Stimulated activated CD8-positive, alpha-beta memory T cell treated with anti-CD3 and anti-CD28 coated beads, Interleukin-4, amount 100 ng/mL, for 24 hours (primary cell): ENCODE measurements at places on chromosomes 7 and 10.

DNA sequence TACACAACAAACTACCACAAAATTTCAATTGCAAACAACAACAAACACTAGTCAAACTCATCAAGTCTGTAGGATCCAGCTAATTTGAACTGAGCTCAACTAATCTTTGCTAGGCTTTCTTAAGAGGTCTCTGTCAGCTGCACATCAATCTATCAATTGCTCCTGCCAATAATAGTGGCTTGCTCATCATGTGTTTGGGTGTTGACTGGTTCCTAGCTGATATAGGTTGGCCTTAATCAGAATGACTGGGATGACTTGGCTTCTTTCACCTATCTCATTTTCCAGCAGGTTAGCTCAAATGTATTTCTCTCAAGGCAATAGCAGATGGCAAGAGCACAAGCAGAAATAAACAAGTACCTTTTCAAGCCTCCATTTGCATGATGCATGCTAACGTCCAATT is 370.3 kb upstream of the NFE2L3 start:
- no peak for DNase-seq

- no peak for DNase-seq
Measured at GRCh38 chr7:145735061-145735460, 381.5 kb upstream of the CNTNAP2 start.

GRCh38 chr10:72784551-72785351 is 92.8 kb downstream of the MCU start:
- no peak for DNase-seq

GRCh38 chr10:76287856-76288255 is 856.4 kb downstream of the LRMDA start:
- DNase-seq: no peak

GRCh38 chr7:29237489-29237888 is 42.9 kb downstream of the CHN2 start:
- no peak for DNase-seq

- no peak for DNase-seq
Measured at GRCh38 chr10:75034714-75035258, 76.7 kb upstream of the SAMD8 start.

DNA sequence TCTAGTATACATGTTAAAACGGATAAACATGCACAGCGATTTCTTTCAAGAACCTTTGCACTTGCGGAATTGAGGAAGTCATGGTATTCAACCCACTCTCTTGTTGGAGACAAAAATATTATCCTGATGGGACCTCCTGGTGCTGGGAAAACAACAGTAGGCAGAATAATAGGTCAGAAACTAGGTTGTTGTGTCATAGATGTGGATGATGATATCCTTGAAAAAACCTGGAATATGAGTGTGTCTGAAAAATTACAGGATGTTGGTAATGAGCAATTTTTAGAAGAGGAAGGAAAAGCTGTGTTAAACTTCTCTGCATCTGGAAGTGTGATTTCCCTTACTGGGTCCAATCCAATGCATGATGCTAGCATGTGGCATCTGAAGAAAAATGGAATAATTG is 6.9 kb downstream of the THNSL1 start:
- no peak for DNase-seq

DNA sequence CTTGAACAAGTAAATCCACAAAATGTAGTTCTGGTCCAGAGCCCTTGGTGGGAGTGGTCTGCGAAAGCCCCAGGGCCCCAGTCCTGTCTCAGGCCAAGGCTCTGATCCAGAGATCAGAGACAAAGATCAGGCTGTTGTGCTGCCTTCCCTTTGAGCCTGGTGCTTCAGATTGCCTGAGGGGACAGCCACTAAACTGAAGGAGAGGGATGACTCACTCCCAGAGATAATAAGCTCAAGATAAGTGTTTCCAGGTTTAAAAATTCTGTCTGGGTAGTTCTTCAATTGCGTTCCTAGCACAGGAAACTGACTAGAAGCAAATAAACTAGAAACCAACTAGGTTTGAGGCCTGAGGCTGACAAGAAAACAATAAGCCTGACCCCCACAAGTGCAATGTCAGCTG is 190.2 kb downstream of the RAMP3 start:
- DNase-seq: no peak

GRCh38 chr10:23864631-23865147 is 344.2 kb upstream of the KIAA1217 start:
- DNase-seq: no peak

GRCh38 chr10:98170249-98171117 is 36.0 kb downstream of the R3HCC1L start:
- no peak for DNase-seq

- no peak for DNase-seq
Measured at GRCh38 chr10:104146882-104147281, 24.9 kb downstream of the SFR1 start.

- DNase-seq: no peak
Measured at GRCh38 chr7:46360296-46360695, 439.2 kb upstream of the IGFBP3 start.

DNA sequence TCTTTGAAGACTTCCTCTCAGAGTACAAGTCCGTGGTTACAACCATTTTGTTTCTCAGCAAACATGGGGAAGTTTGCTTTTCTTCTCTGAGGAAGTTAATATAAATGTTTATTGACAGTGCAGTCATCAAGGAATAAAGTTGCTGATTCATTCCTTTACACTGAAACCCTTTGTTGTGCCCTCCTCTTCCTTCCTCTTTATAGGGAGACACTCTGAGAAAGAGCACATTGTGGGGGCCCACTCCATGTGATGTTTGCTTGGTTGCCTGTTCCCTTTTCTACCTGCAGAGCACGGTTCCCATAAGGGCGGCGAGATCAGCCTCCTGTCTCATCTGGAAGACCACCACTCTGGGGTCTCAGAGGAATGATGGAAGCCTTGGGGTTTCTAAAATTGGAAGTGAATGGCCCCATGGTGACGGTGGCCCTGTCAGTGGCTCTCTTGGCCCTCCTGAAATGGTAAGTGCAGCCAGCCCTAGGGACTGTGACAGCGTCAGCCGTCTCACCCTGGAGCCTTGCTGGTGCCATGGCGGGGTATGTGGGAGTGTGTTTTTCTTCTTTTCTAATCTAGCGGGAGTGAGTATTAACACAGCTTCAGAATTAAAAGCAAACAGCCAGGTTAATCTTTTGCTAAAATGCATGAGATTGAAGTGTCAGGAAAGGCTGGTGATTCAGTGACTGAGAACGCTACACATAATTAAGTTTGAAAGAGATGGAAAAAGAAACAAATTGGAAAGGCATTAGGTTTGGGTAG is at the start of gene TBXAS1:
TBXAS1 (plus strand) TSS at position 240 of the 750 bp plus-strand sequence; CDS start at position 367, 127 bp downstream.
- DNase-seq: no peak

DNA sequence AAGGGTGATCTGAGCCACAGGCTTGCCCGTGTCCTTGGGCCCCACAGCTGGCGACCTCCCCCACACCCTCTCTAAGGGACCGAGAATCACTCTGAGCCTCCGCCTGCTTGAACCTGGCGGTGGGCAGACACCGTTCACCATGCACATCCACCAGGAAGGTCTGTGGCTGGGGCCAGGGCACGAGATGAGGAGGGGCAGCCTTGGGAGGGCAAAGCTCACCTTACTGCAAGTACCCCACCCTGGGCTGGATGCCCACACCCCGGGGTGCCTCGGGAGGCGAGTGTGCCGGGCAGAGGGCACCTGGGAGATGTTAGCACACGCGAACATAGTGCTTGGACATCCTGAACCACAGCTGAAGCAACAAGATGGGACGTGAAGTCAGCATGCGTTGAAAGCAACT is 211.9 kb downstream of the ELFN1 start:
- no peak for DNase-seq

DNA sequence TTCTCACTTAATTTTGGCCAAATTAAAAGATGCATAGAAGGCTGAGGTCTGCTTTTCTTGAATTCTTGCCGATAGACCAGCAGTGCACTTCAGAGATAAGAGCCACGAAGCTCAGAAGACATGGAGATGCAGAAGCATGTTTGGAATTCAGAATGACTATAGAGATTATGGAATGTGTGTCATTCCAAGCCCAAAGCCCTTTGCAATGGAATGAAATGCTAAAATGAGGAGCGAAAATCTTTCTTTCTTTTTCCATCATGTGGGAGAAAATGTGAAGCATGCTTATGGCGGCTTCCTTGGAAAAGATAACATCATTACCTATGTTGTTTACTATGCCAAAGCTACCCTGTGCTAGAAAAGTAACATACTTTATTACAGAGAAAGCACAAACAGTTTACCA is 257.0 kb upstream of the RNF32 start:
- no peak for DNase-seq

GRCh38 chr10:90787393-90788198 is 70.2 kb downstream of the HTR7 start:
- no peak for DNase-seq

- DNase-seq: no peak
Measured at GRCh38 chr10:131848296-131848695, 52.5 kb upstream of the PPP2R2D start.

- no peak for DNase-seq
Measured at GRCh38 chr10:132534391-132535064, 3.1 kb upstream of the INPP5A start.

DNA sequence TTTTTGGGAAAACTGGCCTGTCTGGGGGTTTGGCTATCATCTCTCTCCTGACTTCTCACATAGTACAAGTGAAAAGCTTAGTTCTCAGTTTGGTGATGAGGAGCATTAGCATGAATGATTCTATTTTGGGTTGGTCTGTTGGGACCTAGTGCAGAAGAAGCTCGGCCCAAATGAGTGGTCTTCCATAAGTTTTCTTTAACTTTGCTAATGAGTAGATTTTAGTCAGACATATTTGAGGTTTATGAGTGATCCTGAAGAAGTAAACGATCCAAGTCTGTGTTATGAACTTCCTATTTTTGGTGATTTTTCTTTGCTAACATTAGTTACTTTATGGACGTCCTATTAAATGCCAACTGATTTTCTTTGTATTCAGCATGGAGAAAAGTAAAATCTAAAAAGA is 51.7 kb upstream of the CALD1 start:
- DNase-seq: no peak

DNA sequence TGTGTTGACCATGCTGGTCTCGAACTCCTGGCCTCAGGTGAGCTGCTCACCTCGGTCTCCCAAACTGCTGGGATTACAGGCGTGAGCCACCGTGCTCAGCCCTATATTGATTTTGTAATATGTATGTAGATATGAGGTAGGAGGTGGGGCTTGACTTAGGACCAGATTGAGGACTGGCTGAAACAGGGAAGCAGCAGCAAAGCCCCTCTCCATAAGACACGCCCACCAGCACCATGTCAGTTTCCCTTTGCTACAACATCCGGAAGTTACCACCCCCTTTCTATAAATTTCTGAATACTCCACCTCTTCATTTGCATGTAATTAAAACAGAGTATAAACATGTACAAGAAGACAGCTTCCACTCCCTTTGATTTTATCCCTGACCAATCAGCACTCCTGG is 47.9 kb upstream of the MYL10 start:
- no peak for DNase-seq

GRCh38 chr7:96235281-96235680 is 86.6 kb downstream of the SLC25A13 start:
- no peak for DNase-seq

- DNase-seq: no peak
Measured at GRCh38 chr7:51135576-51135975, 181.0 kb downstream of the COBL start.

DNA sequence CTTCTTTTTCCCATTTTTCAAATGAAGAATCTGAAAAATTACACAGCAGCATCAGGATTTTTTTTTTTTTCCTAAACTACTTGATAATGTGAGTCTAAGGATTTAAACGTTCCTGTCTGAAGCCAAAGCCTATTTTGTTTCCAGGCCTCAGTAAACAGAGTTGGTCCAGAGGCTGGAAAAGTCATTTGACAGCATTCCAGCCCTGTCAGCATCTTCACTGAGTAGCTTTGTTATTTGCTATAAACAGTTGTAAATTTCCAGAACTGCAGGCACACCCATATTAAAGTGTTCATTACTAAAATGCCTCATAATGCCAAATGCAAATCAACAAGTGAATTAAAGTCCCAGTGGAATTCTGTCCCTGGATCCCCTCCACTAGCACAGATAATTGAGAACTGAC is 35.5 kb upstream of the KMT2E start:
- no peak for DNase-seq

DNA sequence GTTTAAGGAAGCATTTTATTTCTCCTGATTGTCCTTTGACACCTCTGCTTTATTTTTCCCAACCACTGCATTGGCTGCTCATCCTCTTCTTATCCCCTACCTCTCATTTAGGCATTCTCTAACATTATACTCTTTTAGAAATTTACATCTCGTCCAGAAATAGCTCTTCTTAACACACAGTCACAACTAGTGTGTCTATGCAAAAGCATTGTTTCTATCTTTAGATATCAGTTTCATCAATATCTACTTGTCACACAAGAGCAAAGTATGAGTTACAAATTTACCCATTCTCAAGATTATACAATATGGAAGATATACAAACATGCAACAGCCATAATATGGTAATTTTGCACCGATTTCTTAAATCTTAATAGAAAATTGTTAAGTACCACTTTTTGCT is 35.7 kb upstream of the MDFIC start:
- DNase-seq: no peak

DNA sequence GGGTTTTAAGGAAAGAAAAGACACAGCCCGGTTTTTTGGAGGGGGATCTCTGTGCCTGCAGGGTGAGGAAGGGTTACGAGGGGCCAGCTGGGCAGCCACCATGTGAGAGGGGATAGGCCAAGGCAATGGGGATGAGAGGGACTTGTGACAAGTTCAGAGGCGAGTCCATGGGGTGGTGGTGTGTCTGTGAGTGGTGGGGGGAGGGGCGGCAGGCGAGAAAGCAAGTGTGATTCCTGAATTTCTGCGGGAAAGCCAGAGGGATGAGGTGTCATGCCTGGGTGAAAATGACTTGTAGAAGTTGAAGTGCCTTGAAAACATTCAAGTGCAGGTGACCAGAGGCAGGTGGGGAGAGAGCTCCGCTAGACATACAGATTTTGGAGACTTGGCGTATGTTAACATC is 61.0 kb upstream of the RNF32 start:
- DNase-seq: no peak

DNA sequence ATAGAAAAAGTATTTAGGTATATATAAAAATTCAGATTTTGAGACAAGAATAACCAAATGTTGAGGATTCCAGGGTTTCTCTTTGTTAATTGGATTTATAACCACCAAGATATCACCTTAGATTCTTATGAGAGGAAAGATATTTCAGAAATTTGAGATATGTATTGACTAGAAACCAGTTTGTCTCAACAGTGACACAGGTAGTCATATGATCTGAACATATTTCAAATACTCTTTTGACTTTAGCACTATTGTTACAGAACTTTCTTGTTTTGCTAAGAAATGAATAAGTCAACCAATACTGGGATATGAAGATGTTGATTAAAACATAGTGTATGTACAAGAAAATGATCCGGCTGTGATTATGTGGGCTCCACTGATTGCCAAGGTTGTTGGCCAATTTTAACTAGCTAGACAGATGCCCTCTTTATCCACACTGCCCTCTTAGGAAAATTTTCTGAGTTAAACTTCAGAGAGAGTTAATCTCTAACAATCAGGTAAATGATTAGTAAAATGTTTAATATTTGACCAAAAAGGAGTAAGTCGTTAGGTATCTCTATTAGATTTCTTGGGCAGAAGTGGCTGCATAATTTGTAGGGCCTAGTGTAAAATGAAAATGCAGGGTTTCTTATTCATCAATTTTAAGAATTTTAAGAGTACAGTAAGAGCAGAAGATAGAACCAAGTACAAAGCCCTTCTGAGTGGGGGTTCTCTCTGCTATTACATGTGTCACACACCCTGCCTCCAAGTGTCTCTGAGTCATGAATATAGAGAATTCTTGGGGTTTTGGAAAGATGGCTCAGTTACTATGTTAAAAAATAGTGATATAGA is 376.0 kb downstream of the TFEC start:
- no peak for DNase-seq

GRCh38 chr10:102603946-102604345 is 40.3 kb upstream of the TRIM8 start:
- DNase-seq: no peak

- DNase-seq: no peak
Measured at GRCh38 chr7:76133839-76134238, 67.9 kb upstream of the SRRM3 start.
